Stimulated activated CD8-positive, alpha-beta memory T cell treated with anti-CD3 and anti-CD28 coated beads, Interleukin-4, amount 100 ng/mL, for 48 hours (primary cell): ENCODE measurements at places on chromosomes 1 and 21.
A peak's percentile ranks its signal among the peaks of the same experiment; 100 is the strongest.

DNA sequence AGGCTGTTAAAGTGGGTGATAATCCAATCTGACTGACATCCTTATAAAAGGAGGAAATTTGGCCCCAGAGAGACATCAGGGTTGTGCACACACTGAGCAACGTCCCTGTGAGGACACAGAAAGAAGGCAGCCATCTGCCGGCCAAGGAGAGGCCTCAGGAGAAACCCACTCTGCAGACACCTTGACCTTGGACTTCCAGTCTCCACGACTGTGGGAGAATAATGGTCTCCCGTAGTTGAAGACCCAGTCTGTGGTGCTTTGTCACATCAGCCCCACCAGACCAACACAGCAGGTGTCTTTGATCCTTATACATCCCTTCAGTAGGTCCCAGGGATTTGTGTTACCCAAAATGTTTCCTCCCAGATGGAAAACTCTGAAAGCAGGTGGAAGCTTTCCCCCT is 4.2 kb upstream of the DNAJC28 start:
- no peak for DNase-seq

GRCh38 chr1:61743431-61743705 is 1.1 kb downstream of the PATJ start:
- DNase-seq, result no peak

GRCh38 chr1:25647863-25648262 is 31.3 kb downstream of the MAN1C1 start:
- DNase-seq, result peak; percentile 19

- DNase-seq, result no peak
Observed at GRCh38 chr1:7149080-7149838, 364.0 kb downstream of the CAMTA1 start.

DNA sequence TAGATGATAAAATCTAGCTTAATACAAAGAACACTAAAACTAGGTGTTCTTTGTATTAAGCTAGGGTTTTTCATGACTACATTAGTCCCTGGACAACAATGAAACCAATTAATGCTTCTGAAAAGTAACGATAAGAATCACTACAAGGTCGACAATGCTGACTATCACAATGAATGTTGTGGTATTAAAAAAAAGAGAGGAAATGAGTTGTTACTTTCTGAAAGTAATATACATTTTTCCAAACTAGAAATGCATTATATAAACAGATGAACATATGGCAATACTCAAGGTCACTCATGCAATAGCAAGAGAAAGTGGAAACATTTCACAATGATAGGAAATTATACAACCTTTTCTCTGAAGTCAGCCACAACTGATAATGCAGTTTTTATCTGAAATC is 19.0 kb downstream of the DPH5 start:
- DNase-seq, result no peak

DNA sequence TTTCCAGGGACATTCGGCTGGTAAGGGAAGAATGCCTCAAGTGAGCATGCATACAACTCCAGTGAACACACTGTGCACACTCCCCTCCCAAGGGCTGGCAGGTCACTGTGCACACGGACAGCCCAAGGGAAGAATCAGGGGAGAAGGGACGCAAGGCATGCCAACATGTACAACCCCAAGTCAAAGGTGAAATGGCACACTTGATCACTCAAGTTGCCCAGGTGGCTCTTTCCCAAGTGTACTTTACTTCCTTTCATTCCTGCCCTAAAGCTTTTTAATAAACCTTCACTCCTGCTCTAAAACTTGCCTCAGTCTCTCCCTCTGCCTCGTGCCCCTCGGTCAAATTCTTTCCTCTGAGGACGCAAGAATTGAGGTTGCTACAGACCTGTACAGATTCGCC is 13.5 kb upstream of the SLC1A7 start:
- DNase-seq, result no peak

DNA sequence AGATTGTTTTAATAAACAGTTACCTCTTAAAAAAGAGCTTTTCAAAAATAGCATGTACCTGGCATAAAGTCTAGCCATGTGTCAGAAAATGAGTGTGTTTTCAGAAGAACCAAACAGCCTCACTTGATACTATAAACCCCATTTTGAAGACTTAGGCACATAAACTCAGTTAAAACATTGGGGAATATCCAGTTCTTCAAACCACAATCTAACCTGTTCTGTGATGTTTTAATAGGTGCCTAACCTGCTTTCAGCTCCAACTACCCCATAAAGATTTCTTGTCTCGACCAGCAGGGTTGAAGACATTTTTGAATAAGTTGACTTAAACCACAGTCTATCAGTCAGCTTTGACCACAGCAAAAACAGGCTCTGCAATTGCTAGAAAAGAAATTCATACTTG is 41.3 kb downstream of the NRDC start:
- DNase-seq, result no peak

DNA sequence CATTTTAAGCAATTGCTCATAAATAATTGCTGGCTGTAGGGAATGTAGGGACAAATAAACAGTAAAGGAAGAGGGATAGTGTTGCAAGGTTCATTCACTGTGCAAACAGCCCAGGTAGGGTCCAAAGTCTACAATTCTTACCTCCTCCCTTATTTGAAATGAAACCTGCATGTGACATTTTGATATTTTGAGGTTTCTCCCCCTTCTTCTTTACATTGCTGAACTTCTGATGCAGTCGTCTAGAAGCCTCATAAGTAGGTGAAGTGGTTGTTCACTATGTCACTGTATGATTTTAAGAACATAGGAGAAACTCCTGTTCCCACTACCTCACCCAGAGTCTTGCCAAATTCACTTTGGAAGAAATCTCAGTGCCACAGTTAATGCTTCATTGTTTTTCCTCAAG is 16.1 kb downstream of the F5 start:
- no peak for DNase-seq

DNA sequence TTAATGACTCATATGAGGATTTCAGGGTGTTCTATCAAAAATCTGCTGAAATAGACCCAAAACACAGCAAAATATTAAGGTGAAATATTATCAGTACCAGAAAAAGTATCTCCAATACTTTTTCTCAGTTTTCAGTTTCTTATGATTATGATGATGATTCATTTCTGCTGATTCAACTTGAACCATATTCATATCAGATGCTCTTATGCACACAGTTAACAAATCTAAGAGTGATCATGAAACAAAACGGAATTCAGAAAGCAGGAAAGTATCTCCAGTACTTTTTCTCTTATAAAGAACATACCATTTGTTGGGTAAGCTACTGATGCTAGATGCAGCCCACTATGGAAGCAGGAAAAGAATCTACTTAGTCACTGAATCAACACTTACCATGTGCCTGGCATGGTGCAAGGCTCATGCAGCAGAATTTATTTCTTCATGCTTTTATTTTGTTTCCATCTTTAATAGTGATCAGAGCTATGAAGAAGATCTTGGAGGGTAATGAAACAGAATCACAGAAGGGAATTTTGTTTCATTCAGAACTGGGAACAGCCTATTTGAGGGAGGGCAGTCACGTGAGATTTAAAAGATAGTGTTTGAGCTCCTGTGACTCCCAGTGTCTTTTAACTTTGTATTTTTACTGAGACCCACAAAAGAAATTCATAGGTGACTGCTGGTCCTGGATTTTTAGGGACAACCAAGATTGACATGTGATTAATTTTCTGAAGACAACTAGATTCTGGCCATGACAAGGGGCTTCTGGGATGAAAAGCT is 480.6 kb downstream of the SETD4 start:
- no peak for DNase-seq

- DNase-seq, result no peak
Observed at GRCh38 chr1:218600968-218601367, 255.8 kb downstream of the TGFB2 start.

DNA sequence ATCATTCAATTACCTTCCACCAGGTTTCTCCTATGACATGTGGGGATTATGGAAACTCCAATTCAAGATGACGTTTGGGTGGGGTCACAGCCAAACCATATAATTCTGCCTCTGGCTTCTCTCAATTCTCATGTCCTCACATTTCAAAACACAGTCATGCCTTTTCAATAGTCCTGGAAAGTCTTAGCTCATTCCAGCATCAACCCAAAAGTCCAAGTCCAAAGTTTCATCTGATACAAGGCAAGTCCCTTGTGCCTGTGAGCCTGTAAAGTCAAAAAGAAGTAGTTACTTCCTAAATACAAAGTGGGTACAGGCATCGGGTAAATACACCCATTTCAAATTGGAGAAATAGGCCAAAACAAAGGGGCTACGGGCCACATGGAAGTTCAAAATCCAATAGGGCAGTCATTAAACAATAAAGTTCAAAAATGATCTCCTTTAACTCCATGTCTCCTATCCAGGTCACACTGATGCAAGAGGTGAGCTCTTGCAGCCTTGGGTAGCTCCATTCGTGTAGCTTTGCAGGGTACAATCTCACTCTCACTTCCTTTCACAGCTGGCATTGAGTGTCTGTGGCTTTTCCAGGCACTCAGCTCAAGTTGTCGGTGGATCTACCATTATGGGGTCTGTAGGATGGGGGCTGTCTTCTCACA is 112.9 kb downstream of the FCRL5 start:
- no peak for DNase-seq

DNA sequence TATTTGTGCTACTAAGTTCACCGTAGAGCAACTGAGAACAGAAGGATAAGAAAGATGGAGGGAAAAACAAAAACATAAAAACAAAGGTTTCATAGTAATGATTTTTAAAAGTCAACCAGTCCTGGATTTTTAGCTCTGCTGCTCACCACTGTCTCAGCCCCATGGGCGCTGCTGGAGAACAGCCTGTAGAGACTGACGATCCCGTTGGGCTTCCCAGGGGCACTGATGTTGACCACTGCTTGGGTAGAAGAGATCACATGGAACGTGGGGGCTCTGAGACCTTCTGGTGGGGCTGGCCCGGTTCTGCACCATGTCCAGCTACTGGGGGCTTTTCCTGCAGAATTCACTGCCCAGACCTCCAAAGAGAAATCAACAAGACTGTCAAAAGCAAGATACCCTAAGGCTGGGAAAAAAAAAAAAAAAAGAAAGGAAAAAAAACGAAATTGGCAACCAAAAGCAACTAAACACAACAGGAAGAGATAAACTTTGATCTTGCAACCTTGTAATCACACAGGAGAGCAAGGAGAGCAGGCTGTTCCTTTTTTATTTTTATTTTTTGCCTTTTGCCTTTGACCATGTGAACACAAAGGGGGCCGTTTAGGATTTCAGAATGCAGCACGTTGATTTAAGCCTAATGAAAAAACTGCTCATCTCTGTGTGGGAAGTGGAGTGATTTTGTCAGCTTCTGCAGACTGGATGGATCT is 83.5 kb downstream of the KCTD3 start:
- no peak for DNase-seq

GRCh38 chr1:92980732-92981647 is 19.7 kb upstream of the DIPK1A start:
- DNase-seq, result peak; percentile 46

DNA sequence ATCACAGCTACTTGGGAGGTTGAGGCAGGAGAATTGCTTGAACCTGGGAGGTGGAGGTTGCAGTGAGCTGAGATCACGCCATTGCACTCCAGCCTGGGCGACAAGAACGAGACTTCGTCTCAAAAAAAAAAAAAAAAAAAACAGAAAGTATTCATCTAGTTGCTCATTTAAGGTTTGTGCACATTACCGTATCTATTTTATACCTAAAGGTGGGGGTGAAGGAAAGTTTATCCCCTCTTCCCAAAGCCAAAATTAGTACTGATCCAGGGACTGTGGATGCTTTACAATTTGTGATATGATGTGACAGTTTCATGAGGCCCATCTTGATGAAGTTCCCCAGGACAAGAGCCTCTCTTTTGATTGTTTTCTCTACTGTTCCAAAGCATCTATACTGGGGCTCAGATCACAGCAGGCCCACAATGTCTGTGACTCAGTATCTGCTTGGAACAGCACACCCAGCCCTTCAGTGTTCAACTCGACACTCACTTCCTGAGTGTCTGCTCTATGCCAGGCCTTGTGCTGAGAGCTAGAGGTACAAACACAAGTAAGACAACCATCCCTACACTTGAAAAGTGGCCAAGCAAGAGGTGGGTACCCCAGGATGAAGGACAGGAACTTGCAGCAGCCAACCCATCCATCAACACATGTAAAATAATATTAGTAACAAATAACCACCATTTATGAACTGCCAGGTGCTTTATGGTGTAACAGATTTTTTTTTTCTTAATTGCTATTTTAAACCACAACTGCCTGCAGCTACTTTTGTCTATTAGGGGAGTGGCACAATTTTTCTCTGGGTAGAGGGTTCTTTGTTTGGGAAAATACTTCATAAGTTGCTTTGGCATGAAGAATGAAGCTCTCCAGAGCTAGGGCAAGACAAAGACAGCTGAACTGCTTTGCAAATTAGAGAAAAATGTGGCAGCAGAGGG is 29.0 kb upstream of the KHDRBS1 start:
- DNase-seq, result peak; percentile 53

DNA sequence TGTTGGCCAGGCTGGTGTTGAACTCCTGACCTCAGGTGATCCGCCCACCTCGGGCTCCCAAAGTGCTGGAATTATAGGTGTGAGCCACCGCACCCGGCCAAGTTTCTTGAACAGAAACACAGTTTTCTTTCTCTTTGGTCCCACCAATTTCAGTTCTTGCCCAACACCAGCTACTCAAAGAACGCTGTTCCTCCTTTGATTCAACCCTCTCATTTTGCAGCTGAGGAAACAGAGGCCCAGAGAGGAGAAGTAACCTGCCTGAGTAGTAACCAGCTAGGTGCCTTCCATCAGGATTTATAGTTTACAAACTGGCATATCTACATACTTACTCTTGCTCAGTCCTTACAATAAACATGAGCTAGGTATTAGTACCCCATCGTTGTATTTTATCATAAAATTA is 119.9 kb downstream of the SYF2 start:
- DNase-seq, result no peak

DNA sequence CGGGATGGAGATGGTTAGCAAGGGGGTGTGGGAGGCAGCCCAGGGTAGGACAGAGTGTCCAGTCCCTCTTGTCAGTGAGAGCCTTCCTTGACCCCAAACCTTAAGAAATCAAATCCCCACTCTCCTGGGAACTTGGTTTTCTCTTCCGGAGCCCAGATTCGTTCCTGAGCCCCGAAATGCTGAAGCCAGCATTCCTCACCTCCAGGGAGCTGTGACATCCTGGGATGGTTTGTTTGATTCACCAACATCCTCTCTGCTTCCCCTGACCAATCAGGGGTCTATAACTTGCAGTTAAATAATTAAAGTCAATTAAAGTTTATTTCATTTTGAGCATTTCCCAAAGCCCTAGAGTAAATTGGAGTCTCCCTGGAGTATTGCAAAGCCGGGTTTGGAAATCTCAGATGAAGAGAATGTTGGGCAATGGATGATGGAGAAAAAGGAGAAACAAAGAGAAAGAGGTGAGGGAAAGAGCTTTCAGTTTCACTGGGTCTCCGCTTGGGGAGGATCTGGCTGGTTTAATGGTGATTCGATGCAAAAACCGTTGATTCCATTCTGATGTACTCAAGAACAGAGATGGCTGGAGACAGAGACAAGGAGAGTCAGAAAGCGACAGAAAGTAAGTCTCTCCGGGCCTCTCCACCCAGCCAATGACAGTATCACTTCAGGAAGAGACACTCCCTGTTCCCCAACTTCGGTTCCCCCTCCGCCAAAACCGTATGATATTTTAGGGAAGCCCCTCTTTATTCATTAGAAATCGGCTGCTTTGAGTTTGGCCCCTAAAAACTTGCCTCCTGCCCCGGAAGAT is 12.8 kb upstream of the ALX3 start:
- DNase-seq, result no peak

GRCh38 chr1:36763771-36764170 is 270.5 kb downstream of the GRIK3 start:
- DNase-seq, result no peak
